Right renal cortex interstitium (tissue), 3 donors: ENCODE measurements at places on chromosomes 16 and 17.

GRCh38 chr17:74686761-74687160 is 26.0 kb downstream of the CD300LF start:
- DNase-seq: no peak

DNA sequence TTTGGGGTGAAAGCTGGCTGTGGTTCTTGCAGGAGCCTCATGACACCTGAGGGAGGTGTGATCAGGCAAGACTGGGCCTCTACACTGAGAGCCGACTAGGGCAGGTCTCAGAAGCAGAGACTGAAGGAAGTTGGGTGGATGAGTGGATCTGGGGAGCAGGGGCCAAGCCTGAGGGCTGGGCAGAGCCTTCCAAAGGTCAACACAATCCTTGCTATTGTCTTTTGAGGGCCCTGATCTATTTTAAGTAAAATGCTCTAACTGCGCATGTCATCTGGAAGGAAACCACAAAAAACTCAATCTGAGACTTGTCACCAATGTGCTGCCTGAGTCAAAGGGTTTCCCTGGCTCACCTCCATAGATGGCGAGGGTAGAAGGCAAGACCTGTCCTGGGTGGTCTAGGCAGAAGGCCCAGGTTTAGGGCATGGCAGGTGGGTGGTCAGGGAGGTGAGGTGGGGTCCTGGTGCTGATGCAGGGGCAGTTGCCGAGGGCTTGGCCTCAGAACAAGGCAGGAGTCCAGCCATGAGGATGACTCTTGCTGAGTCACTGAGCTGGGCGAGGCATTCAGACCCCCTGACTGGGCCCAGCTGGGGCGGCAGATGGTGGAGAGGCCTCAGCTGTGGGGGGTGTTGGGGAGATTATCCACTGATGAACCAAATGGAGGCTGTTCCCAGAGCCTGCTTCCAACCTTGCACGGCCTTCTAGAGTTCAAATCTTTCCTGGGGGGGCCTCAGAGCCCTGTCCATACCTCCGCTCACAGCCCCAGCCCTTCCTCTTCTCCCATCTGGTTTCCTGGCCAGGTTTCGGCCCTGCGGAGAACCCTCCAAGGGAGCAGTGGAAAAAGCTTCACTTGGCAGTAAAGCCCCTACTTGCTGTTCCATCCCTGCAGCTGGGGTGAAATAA is 5.1 kb downstream of the MVP start:
- no peak for DNase-seq

GRCh38 chr17:62800585-62800984 is 7.5 kb downstream of the MARCHF10 start:
- no peak for DNase-seq

GRCh38 chr16:1982013-1982433 is 754 bp upstream of the NOXO1 start:
- DNase-seq: no peak

GRCh38 chr17:82658331-82658730 is 10.1 kb upstream of the WDR45B start:
- no peak for DNase-seq

DNA sequence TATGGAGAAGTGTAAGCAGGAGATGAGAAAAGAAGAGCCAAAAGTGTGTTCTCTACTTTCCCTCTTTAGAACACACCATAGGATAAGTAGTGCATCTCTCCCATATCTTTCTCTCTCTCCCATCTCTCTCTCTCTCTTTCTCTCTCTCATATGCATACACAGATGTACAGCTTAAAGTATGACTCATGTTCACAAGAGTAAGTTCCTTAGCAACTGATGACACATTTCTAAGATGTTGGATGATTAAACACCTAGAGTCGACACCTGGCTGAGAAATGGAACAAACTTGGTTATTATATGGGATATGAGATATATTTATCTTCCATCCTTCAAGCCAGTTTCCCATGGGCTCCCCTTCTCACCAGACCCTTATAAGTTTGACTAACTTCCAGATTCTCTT is 113.5 kb downstream of the TMEM132E start:
- no peak for DNase-seq

DNA sequence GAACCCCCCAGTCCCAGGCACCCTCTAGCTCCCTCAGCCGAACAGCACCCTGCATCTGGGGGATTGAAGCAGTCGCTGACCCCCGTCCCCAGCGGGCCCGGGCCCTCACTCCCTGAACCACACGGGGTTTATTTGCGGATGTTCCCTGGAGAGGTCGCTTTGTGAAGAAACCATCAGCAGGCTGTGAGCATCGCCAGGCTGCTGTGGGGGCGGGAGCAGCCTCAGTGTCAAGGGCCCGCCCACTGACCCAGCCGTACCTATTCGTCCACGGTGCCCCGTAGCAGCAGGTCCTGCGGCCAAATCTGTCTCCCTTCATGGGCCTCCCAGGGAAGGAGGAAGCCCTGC is 6.4 kb upstream of the RAB40C start:
- no peak for DNase-seq

GRCh38 chr17:8953156-8953885 is 12.2 kb downstream of the PIK3R5 start:
- DNase-seq: no peak

DNA sequence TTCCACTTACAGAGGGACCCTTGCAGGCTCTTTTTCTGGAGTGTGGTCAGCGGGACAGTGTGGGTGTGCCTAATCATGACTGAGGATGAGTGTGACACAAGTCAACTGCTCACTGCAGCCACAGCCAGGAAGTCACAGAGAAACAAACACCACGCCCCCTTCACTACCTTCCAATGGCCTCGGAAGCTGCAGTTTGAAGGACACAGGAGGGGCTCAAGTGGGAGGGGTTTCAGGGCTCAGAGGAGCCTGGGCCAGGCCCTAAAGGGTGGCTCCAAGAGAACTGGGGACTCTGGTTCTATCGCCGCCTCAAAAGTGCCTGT is 116.2 kb upstream of the SDK2 start:
- DNase-seq: no peak

DNA sequence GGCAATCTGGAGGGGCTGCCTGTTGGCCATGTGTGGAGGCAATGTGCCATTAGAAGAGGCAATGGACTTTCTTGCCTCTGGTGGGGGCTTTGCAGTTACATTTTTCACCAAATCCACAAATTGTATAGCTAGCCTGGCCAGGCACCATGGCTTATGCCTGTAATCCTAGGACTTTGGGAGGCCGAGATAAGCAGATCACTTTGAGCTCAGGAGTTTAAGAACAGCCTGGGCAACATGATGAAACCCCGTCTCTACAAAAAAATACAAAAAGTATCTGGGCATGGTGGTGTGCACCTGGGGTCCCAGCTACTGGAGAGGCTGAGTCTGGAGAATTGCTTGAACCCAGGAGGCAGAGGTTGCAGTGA is 2.7 kb upstream of the RNF112 start:
- no peak for DNase-seq

GRCh38 chr17:53127331-53127730 is 695.4 kb upstream of the KIF2B start:
- DNase-seq: no peak

DNA sequence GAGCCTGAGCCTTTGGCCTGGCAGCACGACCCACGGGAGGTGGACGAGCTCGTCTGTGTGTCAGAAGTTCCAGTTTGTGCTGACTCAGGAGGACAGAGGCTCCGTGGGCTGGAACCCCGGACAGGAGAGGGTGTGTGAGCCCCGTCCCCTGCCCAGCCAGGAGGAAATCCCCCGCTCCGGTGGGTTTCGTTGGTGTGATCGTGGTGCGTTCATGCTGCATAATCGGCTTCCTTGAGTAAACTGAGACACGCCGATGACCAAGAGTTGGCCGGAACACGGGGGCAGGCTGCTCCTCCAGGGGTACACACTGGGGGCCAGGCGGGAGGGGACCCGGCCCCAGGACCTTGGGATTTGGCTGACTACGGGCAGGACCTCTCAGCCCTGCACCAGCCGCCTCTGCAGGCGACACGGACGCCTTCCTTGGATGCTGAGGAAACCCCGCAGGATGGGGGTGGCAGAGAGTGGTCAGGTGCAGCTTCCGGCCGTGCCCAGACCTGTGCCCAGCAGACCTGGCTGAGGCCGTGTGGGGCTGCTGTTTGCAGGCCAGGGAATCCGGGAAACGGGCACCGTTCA is 8.5 kb downstream of the METRNL start:
- no peak for DNase-seq

GRCh38 chr16:67163164-67163998 is 1.2 kb upstream of the HSF4 start:
- no peak for DNase-seq

- no peak for DNase-seq
Measured at GRCh38 chr16:84054916-84055315, 12.3 kb upstream of the SLC38A8 start.

GRCh38 chr17:62989501-62989900 is 23.5 kb downstream of the TANC2 start:
- no peak for DNase-seq

DNA sequence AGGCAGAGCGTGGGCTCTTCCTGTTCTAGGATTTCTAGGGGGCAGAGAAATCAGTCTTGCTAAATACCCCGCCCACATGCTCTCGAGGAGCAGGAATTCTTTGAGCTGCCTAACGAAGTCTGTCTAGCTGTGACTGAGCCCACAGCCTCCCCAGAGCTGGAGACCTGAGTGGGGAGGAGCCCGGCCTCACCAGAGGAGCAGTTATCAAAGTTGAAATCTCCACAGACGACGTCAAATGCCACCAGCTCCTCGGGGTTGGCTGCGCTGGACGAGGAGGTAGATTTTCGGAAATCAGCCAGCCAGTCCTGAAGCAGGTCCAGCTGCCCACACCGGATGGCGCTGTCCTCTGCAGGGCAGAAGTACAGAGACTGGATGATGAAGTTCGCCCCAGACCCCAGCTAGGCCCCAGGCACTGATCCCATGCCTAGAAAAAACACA is 53.8 kb downstream of the PRMT7 start:
- DNase-seq: no peak

DNA sequence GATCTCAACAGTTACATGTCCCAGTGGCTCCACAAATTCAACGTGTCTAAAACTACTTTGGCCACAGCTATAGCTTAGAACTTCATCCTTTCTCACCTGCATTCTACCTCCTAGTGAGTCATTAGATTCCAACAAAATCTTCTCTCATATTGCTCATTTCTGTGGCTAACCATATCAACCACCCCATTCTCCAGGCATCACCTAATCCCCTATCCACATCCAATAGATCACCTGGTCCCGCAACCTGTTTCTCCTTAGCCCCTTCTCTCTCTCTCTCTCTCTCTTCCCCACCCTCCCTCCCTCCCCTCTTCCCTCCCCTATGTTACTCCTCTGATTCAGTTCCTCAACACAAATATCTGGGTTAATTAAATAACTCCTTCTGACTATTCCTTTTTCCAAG is 64.6 kb downstream of the ANKFN1 start:
- DNase-seq: no peak

GRCh38 chr17:57599271-57600045 is 145.6 kb downstream of the CCDC182 start:
- DNase-seq: no peak
